ENCODE measurements at places on chromosomes 4 and X.

GRCh38 chr4:107216379-107216778, 180.3 kb upstream of the DKK2 start:
- no peak for DNase-seq

GRCh38 chrX:16560173-16560572, 89.8 kb upstream of the S100G start:
- DNase-seq, result no peak

DNA sequence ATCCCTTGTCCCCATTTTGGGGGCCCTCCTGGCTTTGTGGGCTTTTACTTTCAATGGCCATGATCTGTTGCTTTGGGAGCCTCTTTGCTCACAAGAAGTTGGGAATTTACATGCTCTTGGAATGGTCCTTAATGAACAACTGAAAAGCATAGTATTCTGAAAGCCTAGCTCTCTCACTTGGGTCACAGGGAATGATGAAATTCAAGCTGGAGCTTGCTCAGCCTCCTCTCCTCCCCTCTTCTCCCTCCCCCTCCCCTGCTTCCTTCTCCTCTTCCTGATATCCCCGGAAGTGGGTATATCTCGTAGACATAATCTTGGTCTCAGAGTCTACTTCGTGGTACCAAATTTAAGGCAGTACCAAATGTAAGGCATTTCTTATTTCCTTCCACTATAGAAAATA, 400.6 kb upstream of the NR3C2 start:
- no peak for DNase-seq

DNA sequence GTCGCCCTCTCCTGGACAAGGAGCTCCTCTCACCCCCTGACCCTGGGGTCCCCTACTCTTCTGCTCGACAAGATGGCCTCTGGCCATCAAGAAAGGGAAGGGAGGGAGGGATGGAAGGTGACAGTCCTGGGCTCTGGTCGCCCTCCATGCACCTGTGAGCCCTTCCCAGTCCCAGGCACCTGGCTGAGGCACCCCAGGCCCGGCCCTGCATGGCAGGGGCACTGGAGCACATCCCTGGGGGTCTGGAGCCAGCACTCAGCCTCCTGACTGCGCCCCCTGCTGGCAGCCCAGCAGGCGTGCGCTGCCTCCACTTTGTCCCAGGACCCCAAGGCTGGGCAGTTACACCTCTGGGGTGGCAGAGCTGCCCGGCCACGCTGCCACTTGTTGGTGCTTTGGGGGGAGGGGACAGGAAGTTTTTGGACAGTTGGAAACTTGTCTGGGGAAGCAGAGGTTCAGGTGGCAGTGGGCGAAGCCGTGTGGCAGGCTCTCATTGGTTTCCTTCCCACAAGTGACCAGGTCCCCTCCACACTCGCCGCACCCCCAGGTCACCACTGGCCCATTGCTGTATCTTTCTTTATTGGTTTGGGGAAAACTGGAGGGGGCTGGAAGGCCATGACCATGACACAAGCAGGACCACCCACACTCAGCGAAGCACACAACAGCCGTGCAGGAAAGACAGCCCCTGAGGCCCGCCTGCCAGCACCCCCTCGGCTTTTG, 4.3 kb downstream of the PNCK start:
- peak; percentile 32 for DNase-seq

- DNase-seq, result no peak
Measured at GRCh38 chr4:1338752-1339414, 8.1 kb upstream of the UVSSA start.

GRCh38 chrX:106007815-106008214, 30.7 kb downstream of the SERPINA7 start:
- no peak for DNase-seq

DNA sequence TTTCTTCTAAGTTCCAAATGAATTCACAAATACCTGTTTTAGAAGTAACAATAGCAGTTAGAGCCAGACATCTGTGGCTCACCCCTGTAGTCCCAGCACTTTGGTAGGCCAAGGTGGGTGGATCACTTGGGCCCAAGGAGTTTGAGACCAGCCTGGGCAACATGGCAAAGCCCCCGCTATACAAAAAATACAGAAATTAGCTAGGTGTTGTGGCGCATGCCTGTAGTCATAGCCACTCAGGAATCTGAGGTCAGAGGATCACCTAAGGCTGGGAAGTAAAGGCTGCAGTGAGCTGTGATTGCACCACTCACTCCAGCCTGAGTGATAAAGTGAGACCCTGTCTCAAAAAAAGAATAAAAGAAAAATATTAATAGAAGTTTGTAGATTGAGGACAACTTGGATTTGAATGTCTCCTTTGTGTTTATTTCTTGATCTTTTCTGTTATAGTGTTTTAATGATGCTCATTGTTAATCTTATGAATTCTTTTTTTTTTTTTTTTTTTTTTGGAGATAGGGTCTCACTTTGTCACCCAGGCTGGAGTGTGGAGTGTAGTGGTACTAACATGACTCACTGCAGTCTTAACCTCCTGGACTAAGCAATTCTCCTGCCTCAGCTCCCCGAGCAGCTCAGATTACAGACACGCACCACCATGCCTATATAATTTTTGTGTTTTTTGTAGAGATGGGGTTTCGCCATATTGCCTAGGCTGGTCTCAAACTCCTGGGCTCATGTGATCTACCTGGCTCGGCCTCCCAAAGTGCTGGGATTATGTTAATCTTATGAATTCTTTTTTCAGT, 30.7 kb upstream of the RAPGEF2 start:
- no peak for DNase-seq

DNA sequence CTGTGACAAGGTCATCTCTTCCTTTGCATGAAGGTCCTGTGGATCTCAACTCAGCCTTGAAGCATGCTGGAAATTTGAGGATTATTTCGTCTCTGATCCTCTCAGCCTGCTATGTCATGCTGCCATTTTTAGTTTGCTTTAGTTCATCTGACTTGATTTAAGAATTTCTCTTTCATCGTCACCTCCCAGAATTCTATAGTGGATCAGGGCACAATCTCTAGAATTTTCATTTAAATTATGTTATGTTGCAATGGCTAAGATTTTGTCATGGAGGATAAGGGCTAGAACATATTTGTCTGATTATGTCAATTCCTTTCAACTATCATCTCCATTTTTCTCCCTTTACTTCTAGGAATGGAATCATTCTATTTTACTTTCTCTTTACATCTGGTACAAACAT, 98.8 kb downstream of the PCDH10 start:
- no peak for DNase-seq

- DNase-seq, result no peak
Measured at GRCh38 chrX:136204571-136204970, 46.6 kb downstream of the MAP7D3 start.

GRCh38 chr4:79177388-79177787, 148.5 kb downstream of the NAA11 start:
- DNase-seq, result peak; percentile 20

All from NCI-H69 (cell line).